Foreskin keratinocyte (primary cell): ENCODE measurements at places on chromosomes 5 and 9.

- no peak for DNase-seq
These were observed 114.5 kb upstream of the LPAR1 start for GRCh38 chr9:111152614-111153406.

GRCh38 chr9:135521608-135522095 lies 412 bp downstream of the LCN1 start:
- DNase-seq, result no peak

DNA sequence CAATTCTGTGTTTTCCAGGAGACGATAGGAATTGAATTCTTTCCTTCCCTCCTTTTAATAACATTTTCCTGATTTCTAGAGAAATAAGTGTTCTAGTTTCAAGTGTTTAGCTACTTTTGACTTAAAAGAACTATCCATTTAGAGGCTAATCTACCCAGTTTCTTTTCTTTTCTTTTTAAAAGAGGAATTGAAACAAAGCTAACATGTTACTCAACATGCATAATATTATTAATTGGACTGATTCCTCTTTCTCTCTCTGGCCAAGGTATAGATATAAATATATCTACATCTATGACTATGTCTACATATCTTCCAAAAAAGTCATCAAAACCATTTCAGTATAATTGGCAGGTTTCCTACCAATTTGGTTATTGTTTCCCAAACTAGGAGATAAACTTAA lies 309.8 kb downstream of the TRPM3 start:
- DNase-seq, result no peak

GRCh38 chr9:109317311-109317978 lies 3.4 kb downstream of the EPB41L4B start:
- DNase-seq, result no peak

GRCh38 chr5:80998590-80998979 lies 38.4 kb downstream of the RASGRF2 start:
- DNase-seq, result no peak
